Colonic mucosa (tissue), 4 donors: ENCODE measurements at places on chromosomes 13 and 19.
A peak's percentile ranks its signal among the peaks of the same experiment; 100 is the strongest.

GRCh38 chr13:51614350-51614786 is 30.1 kb downstream of the WDFY2 start:
- DNase-seq = no peak

- DNase-seq = no peak
Observed at GRCh38 chr13:43089912-43090498, 66.6 kb downstream of the DNAJC15 start.

DNA sequence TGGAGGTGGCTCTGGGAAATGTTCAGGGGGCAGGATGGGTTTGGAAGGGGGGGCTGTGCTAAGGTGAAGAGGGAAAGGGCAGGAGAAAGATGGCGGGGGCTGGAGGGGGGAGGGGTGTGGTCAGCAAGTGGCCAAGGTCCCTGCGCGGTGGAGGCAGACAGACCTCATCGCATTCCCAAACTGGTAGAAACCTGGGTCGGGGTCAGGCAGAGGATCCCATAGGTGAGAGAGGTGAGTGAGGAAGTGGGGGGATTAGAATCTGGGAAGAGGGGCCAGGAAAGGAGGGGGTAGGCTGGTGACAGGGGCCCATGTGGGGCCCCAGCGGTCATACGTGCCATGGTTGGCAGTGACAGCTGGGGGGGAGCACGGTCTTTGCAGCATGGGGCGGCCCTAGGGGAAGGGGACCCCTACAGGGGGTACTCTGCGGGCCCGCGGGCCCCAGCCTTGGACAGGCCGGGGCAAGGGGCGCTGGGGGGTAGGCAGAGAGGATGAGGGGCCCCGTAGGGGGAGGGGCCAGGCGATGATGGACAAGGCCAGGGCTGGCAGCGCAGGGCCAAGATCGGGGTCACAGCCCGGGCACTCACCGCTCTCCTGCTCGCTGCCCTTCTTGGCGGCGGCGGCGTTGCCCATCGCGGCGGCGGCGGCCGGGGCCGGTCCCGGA is 514 bp downstream of the PRKACA start:
- peak; percentile 31 for DNase-seq

GRCh38 chr13:39310961-39311360 is 272.7 kb downstream of the NHLRC3 start:
- DNase-seq = no peak

GRCh38 chr19:17902701-17903100 is 30.1 kb upstream of the CCDC124 start:
- DNase-seq = no peak

GRCh38 chr13:113628291-113629270 is 29.4 kb downstream of the ATP4B start:
- DNase-seq = no peak

- DNase-seq = peak; percentile 71
Observed at GRCh38 chr19:33310606-33311325, 8.4 kb upstream of the CEBPA start.

- no peak for DNase-seq
Observed at GRCh38 chr13:98260357-98261164, 83.5 kb upstream of the RNF113B start.

DNA sequence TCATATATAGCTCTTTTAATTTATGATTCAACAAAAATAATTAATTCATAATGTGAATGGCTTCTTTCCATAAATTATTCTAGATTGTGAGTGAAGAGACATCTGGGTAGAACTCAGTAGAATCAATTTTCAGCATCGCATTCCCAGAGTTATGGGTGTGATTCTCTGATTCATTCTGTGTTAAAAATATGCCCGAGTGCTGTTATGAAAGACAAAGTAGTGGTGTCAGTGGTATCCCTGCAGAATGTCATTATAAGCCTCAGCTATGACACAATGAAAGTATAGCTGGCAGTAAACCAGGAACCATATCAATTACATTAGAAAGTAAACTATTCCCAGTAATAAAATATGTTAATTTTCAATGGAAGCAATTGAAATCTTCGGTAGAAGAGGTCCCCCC is 480.5 kb upstream of the SLITRK1 start:
- DNase-seq = no peak

- no peak for DNase-seq
Observed at GRCh38 chr13:110638257-110638656, 22.9 kb downstream of the NAXD start.
